ENCODE measurements at places on chromosomes 13 and 19. TPM values are rescaled to one million over a fixed set of nuclear protein-coding genes. Genes with fewer than 3 reads are reported as not detected.
A peak's percentile ranks its signal among the peaks of the same experiment; 100 is the strongest.

GRCh38 chr19:45395821-45396617 lies 8.8 kb downstream of the PPP1R13L start:
- H3K4me3 ChIP-seq = no peak overlapping the region
- H3K27ac ChIP-seq = no peak overlapping the region
- peaks cover 6% of the 10 kb centered on the region for H3K4me1 ChIP-seq
- no peaks in the 10 kb centered on the region for H3K27me3 ChIP-seq
- H3K36me3 ChIP-seq = no peaks in the 10 kb centered on the region
- DNase-seq = no peak

DNA sequence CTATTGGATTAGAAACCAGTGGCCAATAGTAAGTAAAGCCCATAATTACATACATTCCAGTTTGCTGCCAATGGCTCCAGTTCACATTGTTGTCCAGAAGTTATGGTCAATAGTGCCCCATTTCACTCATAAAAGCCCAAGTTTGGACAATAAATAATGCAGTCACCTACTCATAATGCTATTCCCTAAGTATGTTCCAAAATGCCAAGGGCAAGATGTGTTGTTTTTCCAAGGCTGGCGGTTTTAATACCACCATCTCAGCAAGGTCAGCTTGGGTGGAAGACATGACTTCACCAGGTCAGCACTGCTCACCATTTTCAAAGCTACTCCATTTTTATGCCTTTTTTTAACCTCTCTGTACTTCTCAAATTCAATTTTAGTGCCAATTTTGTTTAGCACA lies 32.7 kb downstream of the KCTD12 start:
- no peak overlapping the region for H3K27ac ChIP-seq
- DNase-seq = no peak
- H3K27me3 ChIP-seq = no peaks in the 10 kb centered on the region
- H3K4me3 ChIP-seq = no peak overlapping the region

DNA sequence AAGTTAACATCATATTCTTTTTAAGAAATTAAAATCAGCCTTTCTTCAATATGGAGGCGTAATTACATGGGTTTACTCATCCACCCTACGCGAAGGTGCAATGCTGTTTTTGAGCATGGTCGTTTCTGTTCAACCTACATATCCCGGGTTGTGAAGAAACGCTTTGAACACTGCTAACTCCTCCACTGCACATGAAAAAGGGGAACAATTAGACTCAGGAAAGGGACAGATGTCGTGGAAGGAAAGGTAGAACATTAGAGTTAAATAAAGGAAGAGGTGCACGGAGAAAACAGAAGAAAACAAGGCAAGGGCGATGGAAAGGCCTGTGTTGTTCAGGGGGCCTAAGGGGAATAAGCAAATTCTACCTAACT lies 4.1 kb downstream of the ZIC5 start:
- peaks cover 42% of the 10 kb centered on the region for H3K27me3 ChIP-seq
- no peak overlapping the region for H3K27ac ChIP-seq
- no peak for DNase-seq
- H3K4me3 ChIP-seq = no peak overlapping the region

GRCh38 chr19:49155005-49155819 lies at the start of gene HRC:
TSS of gene HRC (minus strand) at chr19:49155396. CDS start at chr19:49155237, 159 bp downstream.
- H3K27ac ChIP-seq = peak within 1 kb of the TSS; percentile 99
- H3K27me3 ChIP-seq = no peaks in the 10 kb centered on the region
- H3K4me1 ChIP-seq = peaks cover 30% of the 10 kb centered on the region
- H3K4me3 ChIP-seq = peak within 1 kb of the TSS; percentile 77
- H3K36me3 ChIP-seq = no peaks in the 10 kb centered on the region

- H3K4me1 ChIP-seq = no peaks in the 10 kb centered on the region
- H3K4me3 ChIP-seq = no peak overlapping the region
- H3K27me3 ChIP-seq = no peaks in the 10 kb centered on the region
- H3K27ac ChIP-seq = no peak overlapping the region
- no peak for DNase-seq
Observed at GRCh38 chr19:51807111-51807701, 12.2 kb downstream of the FPR3 start.

DNA sequence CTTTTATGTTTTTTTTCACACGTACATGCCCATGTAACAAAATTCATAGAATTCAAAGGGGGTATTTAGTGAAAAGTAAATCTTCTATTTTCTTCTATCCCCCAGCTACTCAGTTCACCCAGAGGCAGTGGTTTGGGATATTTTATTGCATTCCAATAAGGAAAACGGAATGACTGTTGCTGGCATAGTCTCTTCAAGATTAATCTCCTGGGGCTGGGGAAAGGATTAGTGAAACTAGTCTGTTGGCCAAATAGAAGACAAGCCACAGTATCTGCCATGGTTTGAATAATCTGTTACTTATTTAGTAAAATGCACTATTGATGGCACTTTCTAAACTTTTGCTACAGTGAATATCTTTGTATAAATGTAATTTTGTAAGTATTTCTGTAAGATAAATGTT lies 122.0 kb downstream of the NDFIP2 start:
- no peaks in the 10 kb centered on the region for H3K36me3 ChIP-seq
- H3K27me3 ChIP-seq = no peaks in the 10 kb centered on the region
- H3K4me1 ChIP-seq = no peaks in the 10 kb centered on the region
- H3K4me3 ChIP-seq = no peak overlapping the region

DNA sequence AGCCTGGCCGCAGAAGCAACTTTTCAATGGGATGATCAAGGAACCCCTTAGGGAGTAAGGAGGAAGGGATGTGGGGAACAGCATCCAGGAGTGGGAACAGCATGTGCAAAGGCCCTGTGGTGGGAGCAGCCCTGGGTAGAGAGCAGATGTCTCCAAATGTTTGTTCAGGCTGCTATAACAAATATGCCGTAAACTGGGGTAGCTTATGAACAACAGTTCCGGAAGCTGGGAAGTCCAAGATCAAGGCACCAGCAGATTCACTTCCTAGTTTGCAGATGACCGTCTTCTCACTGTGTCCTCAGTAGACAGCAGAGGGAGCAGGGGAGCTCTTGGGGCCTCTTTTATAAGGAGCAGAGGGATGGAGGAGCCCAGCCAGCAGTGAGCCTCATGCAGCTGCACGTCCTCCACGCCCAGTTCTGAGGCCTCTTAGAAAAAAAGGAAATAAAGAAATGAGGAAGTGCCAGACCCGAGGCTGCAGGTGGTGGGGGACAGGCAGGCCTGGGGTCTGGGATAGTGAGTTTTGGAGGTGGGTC lies 4.2 kb upstream of the LRRC25 start:
- no peak overlapping the region for H3K27ac ChIP-seq
- no peaks in the 10 kb centered on the region for H3K36me3 ChIP-seq
- H3K4me1 ChIP-seq = peaks cover 2% of the 10 kb centered on the region
- H3K4me3 ChIP-seq = no peak overlapping the region
- no peaks in the 10 kb centered on the region for H3K27me3 ChIP-seq

- H3K36me3 ChIP-seq = no peaks in the 10 kb centered on the region
- peak overlapping the region; percentile 83 for H3K27ac ChIP-seq
- no peaks in the 10 kb centered on the region for H3K27me3 ChIP-seq
- peak overlapping the region; percentile 66 for H3K4me3 ChIP-seq
Observed at GRCh38 chr19:16111909-16112752, 442 bp downstream of the RAB8A start.

DNA sequence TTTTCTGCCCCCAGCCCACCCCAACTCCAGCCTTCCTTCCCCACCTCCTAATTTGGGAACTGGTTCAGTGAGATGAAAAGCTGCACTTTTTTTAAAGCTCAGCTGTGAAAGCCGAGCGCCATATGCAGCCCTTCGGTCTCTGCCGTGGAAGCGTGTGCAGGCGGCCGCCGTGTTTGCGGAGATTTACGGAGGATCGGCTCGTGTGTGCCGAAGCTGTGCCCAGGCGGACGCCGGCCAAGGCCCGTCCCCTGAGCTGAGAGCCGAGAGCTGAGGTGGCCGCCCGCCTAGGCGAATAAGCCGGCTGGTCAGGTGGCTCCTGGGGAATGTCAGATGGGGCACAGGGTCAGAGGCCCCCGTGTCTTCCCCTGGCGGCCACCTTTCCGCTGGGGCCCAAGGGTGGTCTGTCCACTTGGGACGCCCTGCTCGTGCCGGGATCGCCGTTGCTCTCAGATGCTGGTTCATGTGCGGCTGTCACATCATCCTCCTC lies 78.7 kb downstream of the ZNF536 start:
- no peak for DNase-seq
- H3K4me1 ChIP-seq = no peaks in the 10 kb centered on the region
- H3K27me3 ChIP-seq = no peaks in the 10 kb centered on the region
- H3K36me3 ChIP-seq = no peaks in the 10 kb centered on the region
- H3K4me3 ChIP-seq = peak overlapping the region; percentile 42

GRCh38 chr13:53165261-53165660 lies 136.6 kb downstream of the OLFM4 start:
- DNase-seq = no peak
- no peaks in the 10 kb centered on the region for H3K27me3 ChIP-seq
- H3K4me3 ChIP-seq = no peak overlapping the region
- H3K36me3 ChIP-seq = no peaks in the 10 kb centered on the region

DNA sequence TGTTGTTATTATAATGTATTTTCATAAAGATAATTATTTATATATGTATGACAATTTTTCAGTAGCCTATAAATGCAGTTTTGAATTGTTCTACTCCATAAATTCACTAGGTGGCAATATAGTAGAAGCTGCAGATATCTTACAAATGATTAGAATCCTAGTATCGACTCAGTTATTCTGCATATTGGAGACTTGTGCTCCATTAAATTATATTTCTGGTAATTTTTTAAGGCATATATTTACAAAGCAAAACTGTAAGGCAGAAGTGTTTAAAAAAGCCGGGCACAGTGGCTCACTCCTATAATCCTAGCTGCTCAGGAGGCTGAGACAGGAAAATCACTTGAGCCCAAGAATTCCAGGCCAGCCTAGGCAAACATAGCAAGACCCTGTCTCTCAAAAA lies 58.7 kb downstream of the DPY19L3 start:
- no peak for DNase-seq
- no peaks in the 10 kb centered on the region for H3K4me1 ChIP-seq
- no peaks in the 10 kb centered on the region for H3K36me3 ChIP-seq
- no peak overlapping the region for H3K4me3 ChIP-seq
- no peak overlapping the region for H3K27ac ChIP-seq
- H3K27me3 ChIP-seq = no peaks in the 10 kb centered on the region

- H3K36me3 ChIP-seq = no peaks in the 10 kb centered on the region
- no peak for DNase-seq
- no peaks in the 10 kb centered on the region for H3K27me3 ChIP-seq
- no peak overlapping the region for H3K4me3 ChIP-seq
Observed at GRCh38 chr19:10968527-10969135, 7.8 kb downstream of the SMARCA4 start.

DNA sequence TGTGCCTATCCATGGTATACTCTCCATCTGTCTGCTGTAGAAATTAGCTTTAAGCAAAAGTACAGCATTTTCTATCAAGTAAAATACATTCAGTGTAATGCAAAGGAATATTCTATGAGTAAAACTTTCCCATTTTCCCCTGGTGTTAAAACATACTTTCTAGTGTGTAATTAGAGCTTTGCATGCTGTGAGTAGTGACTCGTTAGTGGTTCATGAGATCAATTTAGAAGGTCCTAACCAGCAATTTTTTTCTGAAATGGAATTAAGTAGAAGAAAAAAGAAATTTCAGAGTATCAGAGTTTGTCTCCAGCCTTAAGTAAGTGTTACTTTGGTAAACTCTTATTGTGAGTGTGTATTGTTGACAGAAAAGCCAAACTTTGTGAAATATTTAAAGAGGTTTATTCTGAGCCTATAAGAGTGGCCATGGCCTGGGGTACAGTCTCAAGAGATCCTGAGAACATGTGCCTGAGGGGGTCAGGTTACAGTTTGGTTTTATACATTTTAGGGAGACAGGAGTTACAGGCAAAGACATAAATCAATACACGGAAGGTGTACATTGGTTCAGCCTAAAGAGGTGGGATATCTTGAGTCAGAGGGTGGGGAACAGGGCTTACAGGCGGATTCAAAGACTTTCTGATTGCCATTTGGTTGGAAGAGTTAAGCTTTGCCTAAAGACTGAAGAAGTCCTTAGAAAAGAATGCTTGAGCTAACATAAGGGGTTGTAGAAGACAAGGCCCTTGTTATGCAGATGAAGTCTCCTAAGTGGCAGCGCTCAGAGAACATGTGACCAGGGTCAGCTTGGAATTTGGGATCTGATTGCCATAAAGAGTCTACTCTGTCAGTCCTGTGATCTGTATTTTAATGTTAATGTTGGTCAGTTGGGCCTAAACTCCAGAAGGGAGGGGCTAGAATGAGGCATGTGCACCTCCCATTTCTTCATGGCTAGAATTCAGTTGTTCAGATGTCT lies 25.5 kb downstream of the FAM187B start:
- no peak for DNase-seq
- H3K27me3 ChIP-seq = no peaks in the 10 kb centered on the region
- no peaks in the 10 kb centered on the region for H3K36me3 ChIP-seq
- H3K4me3 ChIP-seq = no peak overlapping the region
- no peaks in the 10 kb centered on the region for H3K4me1 ChIP-seq
- H3K27ac ChIP-seq = no peak overlapping the region

GRCh38 chr19:20422216-20423205 lies 143.1 kb downstream of the ZNF737 start:
- peak overlapping the region; percentile 66 for H3K4me3 ChIP-seq
- no peaks in the 10 kb centered on the region for H3K4me1 ChIP-seq
- no peaks in the 10 kb centered on the region for H3K27me3 ChIP-seq
- peak overlapping the region; percentile 63 for H3K27ac ChIP-seq
- no peaks in the 10 kb centered on the region for H3K36me3 ChIP-seq

GRCh38 chr19:28619816-28620429 lies 593.0 kb downstream of the UQCRFS1 start:
- no peak overlapping the region for H3K4me3 ChIP-seq
- H3K4me1 ChIP-seq = no peaks in the 10 kb centered on the region
- no peaks in the 10 kb centered on the region for H3K36me3 ChIP-seq
- H3K27me3 ChIP-seq = no peaks in the 10 kb centered on the region

DNA sequence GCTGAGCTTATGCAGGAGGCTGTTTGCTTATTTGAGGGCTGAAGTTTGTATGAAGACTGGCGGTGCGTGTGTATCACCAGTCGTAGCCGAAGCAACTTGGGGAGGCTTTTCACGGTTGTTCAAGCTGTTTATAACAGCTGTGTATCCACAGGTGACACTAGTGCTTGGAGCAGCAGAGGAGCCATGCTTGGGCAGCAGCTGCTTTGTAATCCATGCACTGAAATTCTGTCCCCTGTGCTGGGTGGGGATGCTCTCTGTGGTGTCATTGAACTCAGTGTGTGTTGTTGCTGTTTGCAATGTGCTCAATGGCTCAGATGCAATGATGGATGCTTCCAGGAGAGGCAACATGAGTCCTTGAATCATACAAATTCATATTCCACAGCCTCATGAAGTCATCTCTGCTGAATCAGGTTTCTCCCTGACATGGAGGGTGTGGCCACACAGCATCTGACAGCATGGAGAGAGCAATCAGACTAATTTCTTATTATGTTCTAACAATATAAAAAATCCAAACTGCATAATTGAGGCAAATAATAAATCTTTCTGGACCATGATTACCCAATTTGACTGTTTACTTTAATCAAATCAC lies 18.8 kb upstream of the GTF3A start:
- no peaks in the 10 kb centered on the region for H3K4me1 ChIP-seq
- H3K27me3 ChIP-seq = no peaks in the 10 kb centered on the region
- H3K27ac ChIP-seq = peak overlapping the region; percentile 12
- DNase-seq = no peak
- no peak overlapping the region for H3K4me3 ChIP-seq

- H3K4me1 ChIP-seq = no peaks in the 10 kb centered on the region
- H3K27ac ChIP-seq = no peak overlapping the region
- DNase-seq = no peak
- no peaks in the 10 kb centered on the region for H3K36me3 ChIP-seq
- no peaks in the 10 kb centered on the region for H3K27me3 ChIP-seq
- H3K4me3 ChIP-seq = no peak overlapping the region
Observed at GRCh38 chr19:13693889-13694288, 70.4 kb upstream of the MRI1 start.

Gene GARIN5A
- total RNA-seq = 4.4 TPM

Gene ATP8B3
- 0.18 TPM for total RNA-seq

Gene AXL
- 13.6 TPM for total RNA-seq

Gene KLHL1
- total RNA-seq = not detected

Gene PDS5B
- 22.0 TPM for total RNA-seq

Gene LRRC4B
- 0.19 TPM for total RNA-seq
